ENCODE measurements at places on chromosomes 16 and 17. TPM values are rescaled to one million over a fixed set of nuclear protein-coding genes. Genes with fewer than 3 reads are reported as not detected.

DPEP3 gene
- total RNA-seq, result 0.54 TPM

ZG16B gene
- total RNA-seq, result 8.1 TPM

KRTAP1-5 gene
- total RNA-seq, result not detected

TBC1D28 gene
- total RNA-seq, result not detected

KRTAP4-8 gene
- total RNA-seq, result not detected

TMEM88 gene
- total RNA-seq, result 2.9 TPM

HS3ST4 gene
- not detected for total RNA-seq

VWA3A gene
- 0.51 TPM for total RNA-seq

FBXO47 gene
- not detected for total RNA-seq

C17orf100 gene
- 2.5 TPM for total RNA-seq

CCDC40 gene
- total RNA-seq, result 1.3 TPM

XAF1 gene
- total RNA-seq, result 280 TPM

Data from activated naive CD8-positive, alpha-beta T cell treated with anti-CD3 and anti-CD28 coated beads, Interleukin-2, amount 10 ng/mL, durations not matched to agents 7 days and 5 days (primary cell).